Upper lobe of right lung (tissue), 1 donor: ENCODE measurements at places on chromosomes 7 and 10. TPM values are rescaled to one million over a fixed set of nuclear protein-coding genes. Genes with fewer than 3 reads are reported as not detected.

DNA sequence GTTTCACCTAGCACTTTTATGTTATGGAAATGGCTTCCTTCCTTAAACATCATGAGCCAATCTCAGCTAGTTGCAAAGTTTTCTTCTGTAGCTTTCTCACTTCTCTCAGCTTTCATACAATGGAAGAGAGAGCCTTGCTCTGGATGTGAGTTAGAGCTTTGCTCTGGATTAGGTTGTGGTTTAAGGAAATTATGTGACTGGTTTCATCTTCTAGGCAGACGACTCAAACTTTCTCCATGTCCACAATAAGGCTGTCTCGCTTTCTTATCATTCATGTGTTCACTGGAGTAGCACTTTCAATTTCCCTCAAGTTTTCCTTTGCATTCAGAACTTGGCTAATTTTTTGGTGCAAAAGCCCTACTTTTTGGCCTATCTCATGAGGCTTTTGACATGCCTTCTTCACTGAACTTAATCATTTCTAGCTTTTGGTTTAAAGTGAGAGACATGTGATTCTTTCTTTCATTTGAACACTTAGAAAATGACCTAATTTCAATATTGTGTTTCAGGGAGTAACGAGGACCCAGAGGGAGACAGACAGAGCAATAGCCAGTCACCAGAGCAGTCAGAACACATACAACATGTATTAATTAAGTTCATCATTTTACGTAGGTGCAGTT, 49.8 kb downstream of the CNOT4 start:
- DNase-seq = no peak
- no peak overlapping the region for H3K27ac ChIP-seq
- no peaks in the 10 kb centered on the region for H3K27me3 ChIP-seq
- H3K36me3 ChIP-seq = no peaks in the 10 kb centered on the region
- no peak overlapping the region for H3K4me3 ChIP-seq
- peaks cover 20% of the 10 kb centered on the region for H3K4me1 ChIP-seq

- no peak for DNase-seq
- H3K27ac ChIP-seq = no peak overlapping the region
- H3K36me3 ChIP-seq = no peaks in the 10 kb centered on the region
- peaks cover 88% of the 10 kb centered on the region for H3K4me1 ChIP-seq
These were observed 21.5 kb downstream of the ZMIZ1 start for GRCh38 chr10:79090134-79090803.

GRCh38 chr7:123734498-123734897, 14.3 kb downstream of the WASL start:
- H3K27me3 ChIP-seq = no peaks in the 10 kb centered on the region
- no peak overlapping the region for H3K27ac ChIP-seq
- H3K36me3 ChIP-seq = no peaks in the 10 kb centered on the region

DNA sequence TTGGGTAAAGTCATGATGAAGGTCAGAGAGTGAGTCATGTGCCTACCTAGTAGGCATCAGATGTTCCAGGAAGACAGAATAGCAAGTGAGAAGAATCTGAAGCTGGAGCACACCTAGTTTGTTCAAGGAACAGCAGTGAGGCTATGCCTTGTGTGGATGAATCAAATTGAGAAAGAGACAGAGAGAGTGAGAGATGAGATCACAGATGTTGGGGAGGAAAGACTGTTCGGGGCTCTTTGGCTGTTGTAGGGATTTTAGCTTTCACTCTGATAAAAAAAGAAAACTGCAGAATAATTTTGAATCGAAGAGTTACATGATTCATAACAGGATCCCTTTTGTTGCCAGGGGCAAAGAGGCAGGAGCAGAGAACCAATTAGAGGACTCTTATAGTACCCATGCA, 6.3 kb downstream of the LIPF start:
- no peak overlapping the region for H3K4me3 ChIP-seq
- H3K27me3 ChIP-seq = no peaks in the 10 kb centered on the region
- H3K36me3 ChIP-seq = no peaks in the 10 kb centered on the region
- no peak overlapping the region for H3K27ac ChIP-seq
- no peaks in the 10 kb centered on the region for H3K4me1 ChIP-seq
- no peak for DNase-seq

DNA sequence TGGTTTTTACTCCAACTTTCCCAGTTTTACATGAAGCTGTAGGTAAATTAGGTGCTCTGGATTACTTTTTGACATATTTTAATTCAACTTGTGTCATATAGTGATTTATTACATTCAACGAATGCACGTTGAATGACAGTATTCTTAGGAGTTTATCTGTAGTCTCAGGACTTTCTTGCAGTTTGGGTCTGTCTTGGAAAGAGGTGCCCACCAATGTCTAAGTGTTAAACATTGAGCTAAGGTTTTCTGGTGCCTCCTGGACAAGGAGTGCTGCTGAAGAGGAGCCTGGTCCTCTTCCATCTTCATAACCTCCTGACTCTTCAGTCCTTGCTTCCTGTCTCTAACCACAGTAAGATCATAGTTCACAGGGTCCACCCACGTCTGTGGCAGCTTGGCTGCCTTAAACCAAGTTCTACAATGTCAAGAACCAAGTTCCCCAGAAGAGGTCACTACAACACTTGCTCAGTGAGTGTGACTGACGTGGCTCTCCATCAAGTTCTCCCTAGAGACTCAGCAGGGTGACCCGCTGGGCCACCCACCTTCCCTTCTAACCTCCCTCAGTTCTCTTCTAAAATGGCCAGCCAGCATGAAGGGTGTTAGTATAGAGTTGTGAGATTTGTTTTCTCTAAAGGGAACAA, 6.1 kb downstream of the NPY start:
- H3K27me3 ChIP-seq = peaks cover 28% of the 10 kb centered on the region
- H3K4me3 ChIP-seq = no peak overlapping the region
- H3K36me3 ChIP-seq = no peaks in the 10 kb centered on the region
- peak; percentile 64 for DNase-seq
- H3K4me1 ChIP-seq = no peaks in the 10 kb centered on the region

GRCh38 chr10:90788968-90789367, 68.9 kb downstream of the HTR7 start:
- H3K36me3 ChIP-seq = no peaks in the 10 kb centered on the region
- DNase-seq = no peak
- no peaks in the 10 kb centered on the region for H3K4me1 ChIP-seq
- H3K27ac ChIP-seq = no peak overlapping the region
- H3K4me3 ChIP-seq = no peak overlapping the region

- H3K4me1 ChIP-seq = no peaks in the 10 kb centered on the region
- no peak overlapping the region for H3K27ac ChIP-seq
- H3K4me3 ChIP-seq = no peak overlapping the region
These were observed 22.7 kb downstream of the FAM133B start for GRCh38 chr7:92567460-92567859.

- no peak overlapping the region for H3K4me3 ChIP-seq
- no peaks in the 10 kb centered on the region for H3K36me3 ChIP-seq
- DNase-seq = no peak
- H3K4me1 ChIP-seq = no peaks in the 10 kb centered on the region
These were observed 137.6 kb upstream of the RET start for GRCh38 chr10:42939237-42939636.

ABCA13 gene
- total RNA-seq = 0.35 TPM

MYO3A gene
- 0.06 TPM for total RNA-seq

SYT15B gene
- 40.1 TPM for total RNA-seq

OR6V1 gene
- not detected for total RNA-seq

SFRP5 gene
- total RNA-seq = 3.0 TPM
